Mesothelial cell of epicardium (in vitro differentiated cells): ENCODE measurements at places on chromosomes 1 and 21.

DNA sequence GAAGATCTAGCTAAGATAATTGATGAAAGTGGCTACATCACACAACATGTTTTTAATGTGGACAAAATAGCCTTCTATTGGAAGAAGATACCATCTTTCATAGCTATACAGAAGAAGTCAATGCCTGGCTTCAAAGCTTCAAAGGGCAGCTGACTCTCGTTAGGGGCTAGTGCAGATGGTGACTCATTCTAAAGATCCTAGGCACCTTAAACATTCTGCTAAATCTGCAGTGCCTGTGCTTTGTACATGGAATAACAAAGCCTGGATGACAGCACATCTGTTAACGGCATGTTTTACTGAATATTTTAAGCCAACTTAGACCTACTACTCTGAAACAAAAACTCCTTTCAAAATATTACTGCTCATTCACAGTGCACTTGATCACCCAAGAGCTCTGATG is 65.6 kb upstream of the USP24 start:
- no peak for DNase-seq

- DNase-seq: no peak
These were observed 2.2 kb downstream of the NUAK2 start for GRCh38 chr1:205319081-205320018.

DNA sequence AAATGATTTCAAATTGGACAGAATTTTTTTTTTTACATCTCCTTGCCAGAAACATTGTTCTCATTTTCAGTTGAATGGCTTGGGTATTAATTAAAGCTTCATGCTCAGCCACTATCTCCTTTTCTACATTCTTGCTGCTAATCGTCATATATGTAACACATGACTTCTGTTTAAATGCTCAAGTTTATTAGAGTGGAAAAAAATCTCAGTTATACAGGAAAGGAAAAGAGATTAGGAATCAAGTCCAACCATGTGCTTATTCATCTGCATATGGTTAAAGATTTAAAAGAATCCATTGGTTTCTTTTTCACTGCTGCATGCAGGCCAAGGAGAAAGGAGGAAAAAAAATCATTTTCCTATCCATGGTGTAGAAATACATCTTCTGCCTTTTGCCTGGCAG is 47.3 kb upstream of the CNN3 start:
- DNase-seq: no peak

DNA sequence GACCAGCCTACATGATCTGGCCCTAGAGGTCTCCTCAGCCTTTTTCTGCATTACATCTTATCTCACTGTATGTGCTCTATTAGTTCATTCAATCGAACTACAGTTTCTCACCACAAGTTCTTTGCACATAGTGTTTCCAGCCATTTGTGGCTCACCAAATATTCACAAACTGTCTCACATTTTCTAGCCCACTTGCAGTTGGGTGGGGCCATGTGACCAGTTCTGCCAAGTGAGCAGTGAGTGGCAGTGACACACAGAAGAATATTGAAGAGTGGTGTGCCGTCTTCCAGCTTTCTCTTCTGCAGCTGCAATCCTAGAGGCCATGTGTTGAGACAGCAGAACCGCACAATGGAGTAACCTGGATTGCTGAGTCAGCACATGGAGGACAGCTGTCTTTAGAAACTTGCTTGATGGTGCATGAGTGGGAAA is 103.2 kb upstream of the ZNF644 start:
- DNase-seq: no peak

DNA sequence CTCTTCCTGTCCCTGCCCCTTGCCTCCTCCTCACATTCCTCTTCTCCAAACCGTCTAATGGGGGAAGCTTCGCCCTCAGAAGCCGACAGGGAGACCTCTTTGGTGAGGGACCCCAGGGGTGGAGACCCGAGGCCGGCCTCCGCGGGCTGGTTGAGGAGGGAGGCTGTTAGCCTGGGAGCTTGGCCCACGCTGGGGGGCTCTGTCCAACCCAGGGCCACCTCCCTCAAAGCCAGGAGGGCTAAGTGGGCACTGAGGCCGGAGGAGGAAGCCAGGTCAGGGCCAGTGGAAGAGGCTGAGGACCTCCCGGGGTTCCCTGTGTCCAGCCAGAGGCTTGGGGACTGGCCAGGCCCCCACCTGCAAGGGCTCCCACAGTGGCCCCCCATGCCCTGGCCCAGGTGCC is 5.3 kb downstream of the GABRD start:
- no peak for DNase-seq

DNA sequence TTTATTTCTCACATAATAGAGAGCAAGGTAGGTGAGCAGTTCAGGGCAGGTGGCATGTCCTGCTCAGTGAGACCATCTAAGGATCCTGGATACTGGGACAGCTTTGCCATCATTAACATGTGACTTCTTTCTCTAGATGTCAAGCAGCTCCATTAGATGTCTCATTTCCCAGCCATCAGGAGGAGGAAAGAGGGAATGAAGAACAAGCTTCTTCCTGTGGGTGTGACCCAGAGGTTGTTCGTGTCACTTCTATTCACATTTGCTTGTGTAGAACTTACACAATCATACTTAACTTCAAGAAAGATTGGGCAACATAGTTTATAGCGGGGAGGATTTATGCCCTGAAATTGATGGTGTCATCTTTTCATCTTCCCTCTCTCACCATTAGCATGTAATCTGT is 169.2 kb upstream of the B3GALT2 start:
- DNase-seq: no peak

- DNase-seq: no peak
These were observed 390 bp upstream of the S100A9 start for GRCh38 chr1:153357076-153357852.

DNA sequence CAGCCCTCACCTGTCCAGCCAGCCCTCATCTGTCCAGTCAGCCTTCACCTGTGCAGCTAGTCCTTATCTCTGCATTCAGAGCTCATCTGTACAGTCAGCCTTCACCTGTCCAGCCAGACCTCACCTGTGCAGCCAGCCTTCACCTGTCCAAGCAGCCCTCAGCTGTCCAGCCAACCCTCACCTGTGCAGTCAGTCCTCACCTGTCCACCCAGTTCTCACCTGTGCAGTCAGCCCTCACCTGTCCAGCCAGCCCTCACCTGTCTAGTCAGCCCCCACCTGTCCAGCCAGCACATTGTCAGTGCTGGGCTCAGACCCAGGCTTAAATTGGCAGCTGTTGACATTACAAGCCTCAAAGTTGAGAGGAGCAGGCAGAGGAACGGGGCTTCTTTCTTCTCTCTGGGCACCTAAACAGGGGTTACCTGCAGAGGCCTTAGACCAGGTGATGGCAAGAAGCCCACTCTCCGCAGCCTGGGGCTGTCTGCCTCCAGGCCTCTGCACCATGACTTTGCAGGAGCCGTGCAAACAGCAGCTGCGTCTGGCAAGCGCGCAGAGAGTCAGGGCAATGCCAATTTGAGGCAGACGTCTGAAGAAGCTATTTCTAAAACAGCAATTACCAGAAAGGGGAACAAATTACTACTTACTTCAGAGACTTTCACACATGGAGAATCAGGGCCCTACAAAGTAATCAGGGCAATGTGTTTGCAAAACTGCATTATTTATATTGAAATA is 506.1 kb downstream of the NPHP4 start:
- DNase-seq: no peak

DNA sequence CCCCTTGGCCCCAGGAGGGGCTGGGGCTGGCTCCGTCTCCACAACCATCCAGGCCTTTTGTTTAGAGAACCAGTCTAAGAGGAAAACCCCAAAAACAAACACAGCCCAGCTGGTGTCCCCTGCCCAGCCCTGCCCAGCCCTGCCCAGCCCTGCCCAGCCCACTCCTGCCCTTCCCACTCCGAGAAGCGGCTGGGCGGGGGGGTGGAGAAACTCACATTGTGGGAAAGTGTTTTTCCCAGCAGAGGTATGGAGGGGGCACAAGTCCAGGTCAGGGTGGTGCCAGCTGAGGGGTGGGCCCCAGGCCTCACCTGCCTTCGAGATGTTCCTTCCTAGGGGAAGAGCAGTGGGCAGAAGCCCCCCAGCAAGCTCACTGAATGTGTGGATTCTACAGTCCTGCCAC is 10.0 kb upstream of the FAM131C start:
- no peak for DNase-seq

DNA sequence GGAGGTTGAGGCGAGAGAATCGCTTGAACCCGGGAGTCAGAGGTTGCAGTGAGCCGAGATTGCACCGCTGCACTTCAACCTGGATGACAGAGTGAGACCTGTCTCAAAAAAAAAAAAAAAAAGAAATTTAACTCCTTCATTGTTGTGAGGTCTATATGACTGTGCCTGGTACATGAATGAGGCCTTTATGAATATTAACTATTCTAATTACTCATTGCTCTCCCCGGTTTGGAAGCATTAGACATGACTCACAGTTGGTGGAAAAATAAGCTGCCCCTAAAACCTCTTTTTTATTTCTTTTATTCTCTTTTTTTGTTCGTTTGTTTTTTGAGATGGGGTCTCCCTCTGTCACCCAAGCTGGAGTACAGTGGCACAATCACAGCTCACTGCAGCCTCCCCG is 3.3 kb downstream of the NPPB start:
- no peak for DNase-seq

GRCh38 chr21:40166291-40166843 is 299.1 kb downstream of the PCP4 start:
- no peak for DNase-seq

DNA sequence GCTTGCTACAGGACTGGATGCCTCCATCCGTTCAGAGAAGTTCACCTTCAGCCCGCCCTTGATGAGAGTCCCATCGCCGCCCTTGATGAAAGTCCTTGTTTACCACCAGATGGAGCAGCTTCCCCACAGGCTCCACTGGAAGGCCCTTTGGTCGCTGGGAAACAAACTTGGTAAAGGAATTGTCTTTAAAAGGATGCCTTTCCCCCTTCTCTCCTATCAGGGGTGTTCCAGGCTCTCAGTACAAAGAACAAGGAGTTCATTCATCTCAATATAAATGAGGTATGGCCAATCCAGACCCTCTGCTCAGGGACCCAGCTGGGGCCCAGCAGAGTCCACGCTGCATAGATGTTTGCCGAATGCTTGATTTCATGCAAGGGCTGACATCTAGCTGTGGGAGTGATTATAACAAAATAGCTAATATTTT is 50.8 kb downstream of the CAPN9 start:
- DNase-seq: peak; percentile 40

- DNase-seq: no peak
These were observed 13.6 kb upstream of the SYT14 start for GRCh38 chr1:209924390-209924789.

GRCh38 chr1:67436511-67437055 is 6.4 kb upstream of the SERBP1 start:
- no peak for DNase-seq

DNA sequence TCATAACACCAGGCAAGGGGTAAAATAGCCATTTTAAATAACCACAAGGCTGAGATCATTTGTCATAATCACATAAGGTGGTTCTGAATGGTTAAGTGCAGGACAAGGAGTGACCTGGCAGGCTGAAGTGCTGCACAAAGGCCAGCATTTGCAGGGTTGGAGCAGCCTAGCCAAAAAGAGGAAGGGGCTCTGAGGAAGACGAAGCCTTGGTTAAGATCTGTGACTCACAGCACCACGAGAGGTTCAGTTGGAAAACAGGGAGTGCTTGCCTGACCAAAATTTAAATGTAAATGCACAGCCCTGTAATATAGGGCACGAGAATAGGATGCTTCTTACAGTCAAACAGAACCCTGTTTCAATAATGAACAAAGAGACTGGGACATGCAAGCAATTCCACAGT is 12.1 kb downstream of the ATP5PF start:
- no peak for DNase-seq

DNA sequence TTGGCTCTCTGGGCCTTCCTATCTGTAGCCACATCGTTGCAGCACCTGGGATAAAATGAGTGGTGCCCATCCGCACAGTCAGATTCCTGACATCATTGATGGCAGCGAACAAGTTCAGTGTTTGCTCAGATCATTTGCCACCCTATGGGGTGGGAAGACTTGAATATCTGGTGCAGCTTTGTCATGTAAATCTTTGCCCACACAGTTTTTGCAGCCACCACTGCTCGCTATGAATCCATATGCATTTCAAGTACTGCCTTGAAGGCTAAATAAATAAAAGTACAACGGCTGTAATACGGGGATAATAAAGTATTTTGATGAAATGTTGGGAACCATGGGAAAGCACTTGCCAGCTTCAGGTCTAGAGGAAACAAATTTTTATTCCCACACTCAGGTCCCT is 56.3 kb upstream of the COA6 start:
- no peak for DNase-seq

DNA sequence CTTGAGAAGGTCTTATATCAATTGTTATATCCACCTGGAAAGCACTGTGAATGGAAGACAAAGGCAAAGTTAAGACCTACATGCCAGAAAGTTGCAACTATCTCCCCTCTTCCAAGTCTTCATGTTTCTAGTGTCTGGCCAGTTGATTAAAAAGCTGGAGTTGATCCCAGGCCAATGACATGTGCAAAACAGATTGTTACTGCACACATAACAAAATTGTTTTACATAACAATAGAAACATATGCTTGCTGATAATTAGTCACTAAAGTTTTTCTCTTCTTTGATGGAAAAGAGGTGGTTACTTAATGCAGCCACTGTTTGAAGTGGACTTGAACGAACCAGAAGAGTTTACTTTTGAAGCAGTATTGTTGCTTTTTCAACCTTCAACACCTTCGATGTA is 158.2 kb downstream of the TGFBR3 start:
- no peak for DNase-seq

GRCh38 chr1:244346972-244347618 is 104.6 kb downstream of the ADSS2 start:
- DNase-seq: no peak

- DNase-seq: no peak
These were observed 94.7 kb downstream of the NTMT2 start for GRCh38 chr1:170240409-170240808.

GRCh38 chr1:38014724-38015424 is 2.3 kb downstream of the UTP11 start:
- no peak for DNase-seq

- no peak for DNase-seq
These were observed 21.7 kb upstream of the LRRC47 start for GRCh38 chr1:3817821-3818597.

DNA sequence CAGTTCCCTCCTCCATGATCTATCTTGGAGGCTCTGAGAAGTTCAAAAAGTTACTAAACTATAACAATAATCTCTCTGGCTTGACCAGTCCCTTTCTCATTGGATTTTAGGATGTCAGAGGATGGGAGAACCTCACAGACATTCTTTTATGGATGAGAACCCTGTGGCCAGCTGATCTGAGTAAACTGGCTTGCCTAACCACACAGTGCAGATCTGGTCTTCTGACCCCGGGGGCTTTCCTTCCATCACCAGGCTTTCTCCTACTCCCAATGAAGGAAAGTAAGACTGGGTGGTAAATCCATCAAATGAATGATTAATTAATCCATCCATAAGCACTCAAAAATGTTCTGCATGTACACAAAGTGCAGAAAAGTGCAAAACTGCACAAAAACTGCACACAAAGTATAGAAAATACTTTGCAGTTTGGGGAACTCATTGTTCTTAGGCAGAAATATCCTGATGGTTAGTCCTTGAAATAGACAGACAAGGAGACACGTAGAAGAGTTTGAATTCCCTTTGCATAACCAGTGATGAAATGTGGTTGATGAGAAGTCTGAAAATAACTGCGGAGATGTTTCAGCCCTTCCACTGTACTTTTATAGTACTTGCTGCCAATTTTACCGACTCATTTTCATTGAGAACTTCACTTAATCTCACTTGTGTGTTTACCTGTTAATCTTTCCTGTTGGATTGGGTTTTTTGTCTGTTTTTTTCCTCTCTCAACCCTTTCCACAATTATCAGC is 2.5 kb upstream of the F3 start:
- DNase-seq: no peak

- peak; percentile 61 for DNase-seq
These were observed at the start of gene HUNK for GRCh38 chr21:31872452-31873274. Gene HUNK, plus strand, starts transcription at chr21:31873020. Its CDS starts 655 bp downstream, at chr21:31873675.
